Thoracic aorta (tissue), 2 donors: ENCODE measurements at places on chromosomes 12 and 14. TPM values are rescaled to one million over a fixed set of nuclear protein-coding genes. Genes with fewer than 3 reads are reported as not detected.

IL22 gene
- not detected for total RNA-seq

TARBP2 gene
- total RNA-seq, result 14.2 TPM

RILPL2 gene
- total RNA-seq, result 18.1 TPM

TEX22 gene
- not detected for total RNA-seq

HSP90B1 gene
- 403 TPM for total RNA-seq

OAS2 gene
- 21.2 TPM for total RNA-seq

TMEM63C gene
- total RNA-seq, result under 0.01 TPM

- H3K27ac ChIP-seq, result no peak overlapping the region
- H3K36me3 ChIP-seq, result no peaks in the 10 kb centered on the region
- H3K4me3 ChIP-seq, result no peak overlapping the region
- no peak for DNase-seq
Measured at GRCh38 chr12:87259391-87259790, 769.8 kb downstream of the C12orf50 start.

- H3K4me1 ChIP-seq, result no peaks in the 10 kb centered on the region
- no peaks in the 10 kb centered on the region for H3K36me3 ChIP-seq
- H3K4me3 ChIP-seq, result no peak overlapping the region
- no peak overlapping the region for H3K27ac ChIP-seq
Measured at GRCh38 chr14:104281768-104282301, 143.4 kb downstream of the KIF26A start.

- no peaks in the 10 kb centered on the region for H3K27me3 ChIP-seq
- H3K36me3 ChIP-seq, result no peaks in the 10 kb centered on the region
- no peaks in the 10 kb centered on the region for H3K4me1 ChIP-seq
- no peak overlapping the region for H3K4me3 ChIP-seq
- no peak for DNase-seq
Measured at GRCh38 chr12:85632390-85632789, 203.8 kb downstream of the RASSF9 start.

DNA sequence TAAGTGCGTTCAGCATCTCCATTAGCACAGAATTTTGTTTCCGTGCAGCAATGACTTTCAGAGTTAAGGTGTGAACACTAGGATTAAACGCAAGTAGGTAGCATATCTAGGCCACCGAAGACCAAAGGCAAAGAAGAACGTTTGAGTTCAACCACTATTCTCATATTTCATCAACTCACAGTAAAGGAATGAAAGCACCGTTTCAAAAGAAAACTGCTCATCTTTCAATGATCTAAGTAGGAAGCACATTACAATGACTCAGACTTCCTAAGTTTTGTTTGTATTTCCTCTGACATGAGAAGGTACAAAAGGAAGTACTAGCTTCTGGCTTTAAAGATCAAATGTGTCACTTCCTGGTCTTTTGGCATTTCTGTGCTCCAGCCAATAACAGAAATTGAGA lies 57.6 kb downstream of the ACADS start:
- H3K36me3 ChIP-seq, result peaks cover 16% of the 10 kb centered on the region
- no peaks in the 10 kb centered on the region for H3K27me3 ChIP-seq
- no peaks in the 10 kb centered on the region for H3K4me1 ChIP-seq
- no peak for DNase-seq
- H3K27ac ChIP-seq, result no peak overlapping the region

GRCh38 chr12:86445356-86445755 lies 189.2 kb upstream of the MGAT4C start:
- no peak overlapping the region for H3K27ac ChIP-seq
- no peak overlapping the region for H3K4me3 ChIP-seq
- H3K4me1 ChIP-seq, result no peaks in the 10 kb centered on the region
- no peak for DNase-seq
- H3K27me3 ChIP-seq, result no peaks in the 10 kb centered on the region

DNA sequence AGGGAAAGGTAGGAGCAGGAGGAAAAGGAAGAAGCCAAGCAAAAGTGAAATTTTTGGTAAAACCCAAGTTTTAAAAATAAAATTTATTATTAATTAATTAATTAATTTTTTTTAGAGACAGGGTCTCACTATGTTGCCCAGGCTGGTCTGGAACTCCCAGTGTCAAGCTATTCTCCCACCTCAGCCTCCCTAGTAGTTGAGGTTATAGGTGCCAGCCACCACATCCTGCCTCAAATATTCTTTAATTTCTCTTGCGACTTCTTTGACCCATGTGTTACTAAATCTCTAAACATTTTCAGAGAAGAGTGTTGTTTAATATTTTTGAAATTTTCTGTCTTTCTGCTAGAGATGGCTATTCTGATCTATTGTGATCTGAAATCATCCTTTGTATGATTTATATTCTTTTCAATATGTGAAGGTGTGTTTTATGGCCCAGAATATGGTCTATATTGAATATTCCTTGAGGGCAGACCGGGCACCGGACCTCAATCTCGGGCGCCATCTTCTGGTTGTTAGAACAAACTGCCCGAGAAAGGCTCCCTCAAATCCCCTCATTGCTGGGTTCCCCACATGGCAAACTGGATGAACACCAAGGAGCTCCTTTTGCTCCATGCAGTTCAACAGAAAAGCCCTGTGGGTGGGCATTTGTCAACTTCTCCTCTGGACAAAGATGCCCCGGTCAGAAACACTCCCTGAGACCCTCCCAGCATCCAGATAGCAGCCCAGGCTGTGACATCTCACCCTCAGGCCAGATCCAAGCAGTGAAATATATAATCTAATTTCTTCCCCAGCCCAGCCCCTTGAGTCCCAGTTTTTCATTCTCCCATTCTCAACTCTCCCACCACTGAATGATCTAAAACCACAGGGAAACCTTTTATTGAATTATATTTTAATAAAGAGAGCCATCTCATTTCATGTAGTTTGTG lies 110.5 kb downstream of the ASCL4 start:
- DNase-seq, result no peak
- no peaks in the 10 kb centered on the region for H3K4me1 ChIP-seq
- H3K4me3 ChIP-seq, result no peak overlapping the region
- no peaks in the 10 kb centered on the region for H3K36me3 ChIP-seq
- no peaks in the 10 kb centered on the region for H3K27me3 ChIP-seq

GRCh38 chr14:101442451-101442850 lies 118.8 kb upstream of the DIO3 start:
- H3K4me1 ChIP-seq, result no peaks in the 10 kb centered on the region
- H3K36me3 ChIP-seq, result no peaks in the 10 kb centered on the region
- no peak for DNase-seq
- no peak overlapping the region for H3K4me3 ChIP-seq

- H3K27ac ChIP-seq, result no peak overlapping the region
- no peaks in the 10 kb centered on the region for H3K27me3 ChIP-seq
- DNase-seq, result no peak
- H3K4me3 ChIP-seq, result no peak overlapping the region
- no peaks in the 10 kb centered on the region for H3K4me1 ChIP-seq
Measured at GRCh38 chr14:61350427-61351270, 29.3 kb downstream of the PRKCH start.

DNA sequence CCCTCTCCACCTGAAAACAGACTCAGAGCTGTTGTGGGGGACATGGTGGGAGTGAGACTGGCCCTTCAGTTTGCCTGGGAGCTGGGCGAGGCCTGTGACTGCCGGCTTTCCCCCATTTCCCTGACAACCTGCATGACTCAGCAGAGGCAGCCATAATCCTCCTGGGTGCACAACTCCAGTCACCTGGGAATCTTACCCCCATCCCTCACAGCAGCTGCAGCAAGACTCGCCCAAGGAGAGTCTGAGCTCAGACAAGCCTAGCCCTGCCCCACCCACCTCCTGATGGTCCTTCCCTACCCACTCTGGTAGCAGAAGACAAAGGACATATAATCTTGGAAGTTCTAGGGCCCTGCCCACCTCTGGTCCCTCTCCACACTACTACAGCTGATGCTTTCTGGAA lies 207.3 kb upstream of the ARID2 start:
- no peaks in the 10 kb centered on the region for H3K36me3 ChIP-seq
- H3K4me1 ChIP-seq, result no peaks in the 10 kb centered on the region
- H3K27me3 ChIP-seq, result no peaks in the 10 kb centered on the region
- no peak overlapping the region for H3K27ac ChIP-seq

DNA sequence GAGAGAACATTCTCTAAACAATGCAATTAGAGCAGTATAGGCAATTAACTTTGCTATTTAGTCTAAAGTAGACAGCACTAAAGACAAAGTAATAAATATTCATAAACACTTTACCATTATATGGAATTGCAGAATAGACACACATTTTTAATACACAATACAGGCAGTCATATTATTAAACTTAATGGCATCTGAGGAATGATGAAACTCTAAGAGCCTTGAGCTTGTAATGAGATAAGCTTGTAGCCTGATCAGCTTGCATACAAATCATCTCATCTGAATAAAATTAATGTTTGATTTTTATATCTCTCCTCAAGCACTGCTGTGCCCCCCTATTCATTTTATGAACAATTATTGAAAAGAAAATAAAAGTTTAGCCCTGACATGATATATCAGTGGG lies 107.6 kb downstream of the MGAT4C start:
- no peaks in the 10 kb centered on the region for H3K36me3 ChIP-seq
- H3K27me3 ChIP-seq, result no peaks in the 10 kb centered on the region

GRCh38 chr12:41224066-41224465 lies 35.9 kb downstream of the PDZRN4 start:
- DNase-seq, result no peak
- no peaks in the 10 kb centered on the region for H3K36me3 ChIP-seq
- H3K4me3 ChIP-seq, result no peak overlapping the region
- no peaks in the 10 kb centered on the region for H3K27me3 ChIP-seq

DNA sequence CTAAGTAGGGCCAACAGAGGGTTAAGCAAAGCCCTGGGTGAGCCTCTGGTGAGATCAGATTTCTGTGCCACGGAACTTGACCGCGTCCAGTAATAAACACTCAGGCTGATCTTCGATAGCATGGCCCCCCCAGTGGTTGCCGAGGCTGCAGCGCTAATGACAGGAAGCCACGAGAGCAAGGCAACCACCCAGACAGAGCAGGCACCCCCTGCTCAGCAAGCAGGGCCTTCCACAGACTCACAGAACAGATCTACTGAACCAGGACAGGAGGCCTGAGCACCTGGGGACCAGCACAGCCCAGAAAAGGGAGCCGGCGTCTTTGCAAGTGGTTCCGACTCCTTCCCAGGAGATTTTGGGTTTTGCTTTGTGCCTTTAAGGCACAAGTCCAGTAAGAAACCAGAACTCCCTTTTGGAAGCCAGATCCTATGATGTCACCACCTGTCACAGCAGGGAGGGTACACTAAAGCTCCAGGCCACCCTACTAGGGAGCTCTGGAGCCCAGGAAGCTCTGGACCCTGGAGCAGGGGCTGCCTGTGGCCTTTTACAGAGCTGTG lies 42.3 kb downstream of the BCL11B start:
- H3K4me1 ChIP-seq, result no peaks in the 10 kb centered on the region
- H3K27me3 ChIP-seq, result no peaks in the 10 kb centered on the region
- H3K27ac ChIP-seq, result no peak overlapping the region
- H3K4me3 ChIP-seq, result peak overlapping the region; percentile 44
- H3K36me3 ChIP-seq, result no peaks in the 10 kb centered on the region

DNA sequence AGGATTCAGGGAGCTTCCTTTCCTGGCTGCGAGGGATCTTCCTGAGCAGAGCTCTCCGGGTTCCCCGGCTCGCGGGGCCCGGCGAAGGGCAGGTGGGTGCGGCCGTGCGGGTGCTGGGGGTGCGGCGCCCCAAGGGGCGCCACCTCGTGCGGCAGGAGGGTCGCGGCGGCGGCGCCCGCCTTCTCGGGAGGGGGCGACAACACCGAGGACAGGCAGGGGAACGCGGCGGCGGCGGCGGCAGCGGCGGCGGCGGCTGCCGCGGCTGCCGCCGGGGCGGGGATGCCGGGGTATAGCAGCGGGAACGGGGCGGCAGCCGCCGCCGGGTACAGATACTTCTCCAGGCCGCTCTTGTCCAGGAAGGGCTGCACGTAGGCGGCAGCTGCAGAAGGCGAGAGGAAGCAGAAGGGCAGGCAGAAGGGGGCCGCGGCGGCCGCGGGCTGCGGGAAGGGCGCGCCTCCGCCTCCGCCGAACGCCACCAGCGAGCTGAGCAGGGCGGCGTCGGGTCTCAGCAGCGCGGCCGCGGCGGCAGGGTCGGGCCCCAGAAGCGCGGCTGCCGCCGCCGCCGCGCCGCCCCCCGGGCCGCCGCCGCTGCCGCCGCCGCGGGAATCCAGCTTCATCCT lies 2.7 kb downstream of the BHLHE41 start:
- H3K27ac ChIP-seq, result peak overlapping the region; percentile 99
- no peaks in the 10 kb centered on the region for H3K27me3 ChIP-seq
- peaks cover 31% of the 10 kb centered on the region for H3K4me1 ChIP-seq

GRCh38 chr12:94207849-94208621 lies 59.7 kb downstream of the PLXNC1 start:
- H3K27me3 ChIP-seq, result no peaks in the 10 kb centered on the region
- no peak for DNase-seq
- H3K27ac ChIP-seq, result peak overlapping the region; percentile 67

DNA sequence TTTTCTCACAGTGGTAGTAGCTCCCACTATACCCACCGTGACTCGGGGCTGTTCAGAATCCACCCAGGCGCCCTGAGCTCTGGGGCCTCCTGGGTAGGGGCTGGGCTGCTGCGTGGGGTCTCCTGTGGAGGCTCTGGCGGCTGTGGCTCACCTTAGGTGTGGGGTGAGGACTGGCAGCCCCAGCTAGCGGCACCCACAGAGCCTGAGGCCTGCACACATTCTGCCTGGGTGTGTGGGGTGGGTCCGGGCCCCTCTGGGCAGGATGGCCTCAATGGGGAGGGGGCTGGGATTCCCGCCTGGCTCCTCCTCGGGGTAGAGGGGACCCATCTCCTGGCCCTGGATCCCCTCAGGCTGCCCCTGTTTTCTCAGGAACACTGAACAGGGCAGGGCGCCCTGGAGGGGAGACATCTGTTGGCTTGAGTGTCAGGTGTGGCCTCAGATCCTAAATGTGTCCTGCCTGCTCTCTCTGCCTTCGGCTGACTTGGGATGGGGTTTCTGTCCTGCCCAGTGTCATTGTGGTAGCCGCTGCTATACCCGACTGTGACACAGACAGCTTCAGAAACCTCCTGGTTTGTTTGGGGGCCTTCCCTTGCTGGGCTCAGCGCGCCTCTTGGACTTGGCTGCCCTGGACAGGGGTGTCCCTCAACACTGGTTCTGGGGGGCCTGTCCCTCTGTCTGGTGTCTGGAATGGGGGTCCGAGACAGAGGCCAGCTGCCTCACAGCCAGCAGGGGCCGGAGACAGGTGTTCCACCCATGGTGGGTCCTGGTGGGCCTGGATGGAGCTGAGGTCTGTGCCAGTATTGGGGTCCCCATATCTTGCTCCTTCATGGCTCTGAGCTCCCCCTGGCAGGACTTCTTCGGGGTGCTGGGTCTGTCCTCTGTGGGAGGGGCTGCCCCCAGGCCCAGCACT lies 354.9 kb downstream of the TMEM121 start:
- DNase-seq, result no peak
- H3K27me3 ChIP-seq, result no peaks in the 10 kb centered on the region
- H3K27ac ChIP-seq, result no peak overlapping the region
- no peaks in the 10 kb centered on the region for H3K36me3 ChIP-seq
- no peaks in the 10 kb centered on the region for H3K4me1 ChIP-seq
- H3K4me3 ChIP-seq, result no peak overlapping the region

DNA sequence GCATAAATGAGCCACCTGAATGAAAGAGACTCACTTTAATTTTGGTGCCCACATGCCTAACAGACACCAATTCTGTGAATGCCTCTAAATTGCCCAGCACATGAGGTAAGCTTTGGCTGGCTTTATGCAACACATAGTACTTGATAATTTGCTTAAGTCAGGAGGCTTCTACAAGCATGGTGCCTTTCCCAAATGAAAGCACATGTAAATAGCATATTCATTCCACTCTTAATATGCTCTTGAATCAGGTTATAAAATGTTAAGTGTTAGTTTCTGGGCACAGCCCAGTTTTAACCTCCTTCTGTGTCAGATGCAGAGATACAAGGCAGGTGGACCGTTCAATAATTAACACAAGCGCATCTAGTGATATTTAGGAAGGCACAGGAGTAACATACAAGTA lies 15.6 kb downstream of the TMCC3 start:
- H3K36me3 ChIP-seq, result no peaks in the 10 kb centered on the region
- no peaks in the 10 kb centered on the region for H3K27me3 ChIP-seq
- no peaks in the 10 kb centered on the region for H3K4me1 ChIP-seq
- H3K4me3 ChIP-seq, result no peak overlapping the region
- no peak overlapping the region for H3K27ac ChIP-seq
